ENCODE measurements at places on chromosomes 1 and 21.

- DNase-seq = no peak
These were observed 52.8 kb upstream of the LYPLAL1 start for GRCh38 chr1:219120624-219121544.

- DNase-seq = no peak
These were observed 5.7 kb downstream of the WNT4 start for GRCh38 chr1:22137004-22137720.

- DNase-seq = no peak
These were observed 5.2 kb downstream of the ADPRS start for GRCh38 chr1:36093929-36094328.

- peak; percentile 55 for DNase-seq
These were observed 248.6 kb downstream of the DNM3 start for GRCh38 chr1:172089768-172090510.

DNA sequence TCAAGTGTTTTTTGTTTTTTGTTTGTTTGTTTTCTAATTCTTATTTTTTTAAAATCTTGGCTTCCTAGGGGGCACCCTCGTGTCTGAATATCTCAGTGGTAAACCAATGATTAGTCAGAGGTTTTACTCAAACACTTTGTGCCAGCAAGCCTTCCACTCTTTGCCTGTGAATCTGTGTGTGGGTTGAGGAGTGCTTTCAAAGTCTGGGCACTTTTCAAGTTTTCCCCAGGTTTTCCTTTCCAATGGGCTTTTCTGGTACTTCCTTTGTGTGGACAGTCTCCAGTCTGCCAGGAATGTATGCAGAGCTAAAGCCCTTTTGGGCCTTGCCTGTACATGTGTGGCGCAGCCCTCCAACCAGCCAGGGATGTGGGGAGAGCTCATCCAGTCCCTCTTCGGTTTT, 9.7 kb upstream of the PPIE start:
- no peak for DNase-seq

DNA sequence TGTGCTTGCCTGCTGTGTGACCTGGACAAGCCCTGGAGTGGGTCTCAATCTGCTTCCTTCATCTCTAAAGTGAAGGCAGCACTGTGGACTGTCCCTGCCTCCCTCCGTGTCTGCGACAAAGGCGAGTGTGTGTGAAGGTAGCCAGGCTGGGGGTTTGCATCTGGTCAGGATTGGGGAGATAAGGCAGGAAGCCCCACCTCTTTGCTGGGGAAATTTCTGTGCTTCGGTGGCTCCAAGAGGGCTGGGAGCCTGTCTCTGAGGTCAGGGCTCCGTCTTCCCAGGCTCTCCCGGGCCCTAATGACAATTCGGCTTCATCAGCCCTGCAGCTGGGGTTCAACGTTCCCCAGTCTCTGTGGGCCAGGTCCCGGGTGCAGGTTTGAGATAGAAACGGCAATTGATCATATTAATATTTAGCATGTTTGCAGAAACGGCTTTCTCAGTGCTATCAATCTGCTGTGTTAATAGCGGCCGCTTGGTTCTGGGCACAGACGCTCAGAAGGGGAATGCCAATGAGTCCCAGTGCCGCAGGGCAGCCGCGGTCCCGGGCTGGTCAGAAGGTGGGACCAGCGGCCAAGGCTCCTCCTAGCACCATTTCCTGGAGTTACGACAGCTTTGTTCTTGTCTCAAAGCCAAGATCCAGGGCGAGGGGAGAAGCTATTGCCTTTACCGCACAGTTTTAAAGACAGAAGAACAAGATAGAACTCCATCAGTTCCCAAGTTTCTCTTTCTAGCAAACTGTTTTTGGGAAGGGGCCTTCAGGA, 105.7 kb downstream of the PRDM16 start:
- no peak for DNase-seq

DNA sequence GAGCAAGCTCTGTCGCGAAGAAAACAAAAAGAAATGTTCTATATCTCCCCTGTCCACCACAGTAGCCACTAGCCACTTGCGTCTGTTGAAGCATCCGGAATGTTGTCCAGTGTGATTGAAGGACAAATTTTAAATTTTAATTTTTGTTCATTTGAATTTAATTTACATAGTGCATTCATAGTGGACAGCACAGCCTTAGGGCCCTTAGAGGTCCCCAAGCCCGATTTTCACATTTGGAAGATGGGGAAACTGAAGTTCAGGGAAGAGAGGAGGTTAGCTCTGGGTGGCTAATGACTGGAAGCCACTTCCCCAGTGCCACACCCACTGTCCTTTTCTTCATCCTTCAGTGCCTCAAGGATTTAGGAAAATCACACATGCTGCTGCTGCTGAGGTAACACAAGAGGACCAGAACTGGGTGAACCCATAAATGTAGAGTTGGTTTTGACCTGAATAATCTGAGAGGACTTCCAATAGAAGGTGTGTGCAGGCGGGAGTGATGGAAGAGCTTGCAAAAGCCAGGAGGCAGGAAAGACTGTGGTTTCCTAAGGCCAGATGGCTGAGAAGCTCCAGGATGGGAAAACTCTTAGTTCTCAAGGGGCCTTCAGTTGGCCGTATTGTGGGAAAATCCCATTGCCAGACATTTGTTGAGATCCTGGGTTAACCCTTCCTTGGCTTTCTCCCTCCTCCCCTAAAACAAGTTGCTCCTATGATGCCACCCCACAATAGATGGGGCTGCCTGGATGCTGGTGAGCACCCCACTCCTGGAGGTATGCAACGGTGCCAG, 49.5 kb downstream of the TRIM11 start:
- no peak for DNase-seq

DNA sequence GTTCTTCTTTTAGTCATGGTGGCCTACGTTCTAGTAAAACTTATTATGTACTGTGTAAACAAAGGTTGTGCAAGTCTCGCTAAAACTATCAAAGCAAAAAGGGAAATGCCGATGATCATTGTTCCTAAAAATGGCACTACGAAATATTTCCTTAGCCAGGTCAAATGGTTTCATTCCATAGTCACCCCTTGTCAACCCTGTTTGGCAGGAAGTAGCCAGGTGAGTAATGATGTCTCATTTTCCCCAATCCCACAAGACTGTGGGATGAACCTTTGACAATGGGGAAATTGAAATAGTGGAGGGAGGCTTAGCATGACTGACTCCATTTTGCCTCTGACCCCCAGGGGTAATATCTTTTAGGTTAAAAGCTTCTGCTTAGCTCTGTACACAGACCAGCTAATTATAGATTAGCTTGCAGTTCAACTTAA, 5.6 kb upstream of the REN start:
- DNase-seq = no peak

GRCh38 chr1:221106616-221107015, 227.4 kb downstream of the HLX start:
- no peak for DNase-seq

- DNase-seq = no peak
These were observed 4.9 kb downstream of the ASAP3 start for GRCh38 chr1:23478896-23479665.

DNA sequence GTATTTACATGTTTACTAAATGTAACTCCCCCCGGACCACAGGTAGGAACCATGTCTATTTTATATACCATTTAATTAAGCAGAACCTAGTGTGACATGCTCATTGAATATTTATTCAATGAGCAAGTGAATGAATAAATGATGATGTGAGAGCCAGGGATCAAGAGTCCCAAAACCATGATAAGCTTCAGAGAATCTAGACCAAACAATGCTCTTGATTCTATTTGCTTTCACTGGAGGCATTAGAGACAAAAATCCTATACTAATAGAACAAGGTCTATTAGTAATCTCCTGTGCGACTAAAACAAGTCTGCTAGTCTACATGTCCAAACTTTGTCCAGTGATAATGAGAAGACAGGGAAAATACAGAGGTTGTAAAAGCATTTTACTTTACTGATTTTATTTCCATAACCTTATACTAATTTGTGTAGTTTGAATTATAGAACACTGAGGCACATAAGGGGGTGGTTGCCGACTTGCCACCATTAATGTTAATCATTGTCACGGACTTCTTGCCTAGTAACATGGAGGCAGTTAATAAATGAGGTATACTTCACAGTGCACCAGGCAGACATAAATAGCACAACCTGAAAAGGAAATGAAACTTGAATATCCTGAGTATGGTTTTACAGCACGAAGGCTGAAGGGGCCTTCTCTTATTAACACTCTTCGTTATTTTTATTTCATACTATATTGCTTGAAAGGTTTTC, 69.8 kb downstream of the TBX15 start:
- no peak for DNase-seq

- DNase-seq = peak; percentile 38
These were observed 482 bp downstream of the GRIK1 start for GRCh38 chr21:29939104-29939923.

DNA sequence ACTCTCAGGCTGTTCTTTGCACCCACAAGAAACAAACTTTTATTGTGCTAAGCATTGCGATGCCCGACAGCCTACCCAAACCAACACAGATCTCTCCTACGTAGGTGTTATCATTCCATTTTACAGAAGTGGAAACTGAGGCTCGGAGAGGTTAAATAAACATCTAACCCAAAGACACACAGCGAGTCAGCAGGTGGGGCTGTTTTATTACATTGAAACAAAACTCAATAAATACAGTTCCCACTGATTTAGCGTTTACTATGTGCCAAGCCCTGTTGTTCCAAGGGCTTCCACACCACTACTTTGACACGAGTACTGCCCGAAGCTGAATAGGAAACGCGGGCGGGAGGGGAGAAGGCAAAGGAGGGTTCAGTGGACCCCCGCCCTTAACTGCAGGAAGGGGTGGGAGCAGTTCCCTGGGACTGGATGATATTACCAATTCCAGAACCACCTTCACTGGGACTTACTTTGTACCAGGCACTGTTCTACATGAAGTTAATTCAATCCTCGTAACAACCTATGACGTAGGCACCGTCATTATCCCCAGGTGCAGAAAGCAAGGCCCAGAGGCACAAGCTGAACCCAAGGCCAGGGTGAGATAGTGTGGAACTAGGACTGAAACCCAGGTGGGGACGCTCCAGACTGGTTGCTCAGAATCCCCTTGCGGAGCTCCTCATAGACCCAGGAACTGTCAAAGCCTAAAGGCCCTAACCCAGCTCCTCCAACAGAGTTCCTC, 19.3 kb upstream of the ALDH4A1 start:
- DNase-seq = no peak

GRCh38 chr1:228828151-228828550, 92.9 kb downstream of the RHOU start:
- no peak for DNase-seq

DNA sequence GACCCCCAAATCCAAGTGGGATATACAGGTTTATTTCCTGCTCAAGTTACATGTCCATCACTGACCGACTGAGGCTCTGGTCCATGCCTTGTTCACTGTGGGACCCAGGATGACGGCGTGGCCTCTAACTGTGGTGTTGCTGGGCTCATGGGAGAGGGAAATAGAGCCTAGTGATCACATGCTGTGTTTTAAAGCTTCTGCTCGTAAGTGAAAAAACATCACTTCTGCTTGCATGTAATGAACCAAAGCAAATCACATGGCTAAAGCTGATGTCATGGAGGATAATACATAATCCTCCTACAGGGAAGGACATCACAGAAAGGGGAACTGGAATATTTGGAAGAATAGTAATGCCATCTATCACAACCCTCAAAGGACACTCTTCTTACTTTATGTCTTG, 107.6 kb downstream of the FASLG start:
- no peak for DNase-seq

DNA sequence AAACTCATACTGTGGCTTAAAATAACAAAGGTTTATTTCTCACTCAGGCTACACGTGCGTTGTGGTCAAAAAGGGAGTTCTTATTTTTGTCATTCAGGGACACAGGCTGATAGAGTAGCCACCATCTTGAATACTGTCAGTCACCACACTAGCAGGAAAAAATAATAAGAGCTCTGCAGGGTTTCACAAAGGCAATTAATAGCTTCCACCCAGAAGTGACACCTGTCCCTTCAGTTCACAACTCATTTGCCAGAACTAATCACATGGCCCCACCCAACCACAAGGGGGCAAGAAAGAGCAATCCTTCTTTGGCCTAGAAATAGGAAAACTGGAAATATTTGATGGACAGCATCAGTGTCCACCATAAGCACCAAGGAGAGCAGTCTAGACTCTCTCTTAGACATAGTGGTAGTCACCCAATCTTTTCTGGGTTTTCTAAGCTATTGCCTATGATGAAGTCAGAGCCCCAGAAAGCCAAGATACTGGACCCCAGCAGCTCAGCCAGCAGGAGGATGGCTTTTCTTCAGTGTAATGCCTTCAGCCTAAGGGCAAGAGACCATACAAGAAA, 8.2 kb downstream of the HAPLN2 start:
- DNase-seq = peak; percentile 68

GRCh38 chr1:219639876-219640577, 27.1 kb upstream of the ZC3H11B start:
- no peak for DNase-seq

DNA sequence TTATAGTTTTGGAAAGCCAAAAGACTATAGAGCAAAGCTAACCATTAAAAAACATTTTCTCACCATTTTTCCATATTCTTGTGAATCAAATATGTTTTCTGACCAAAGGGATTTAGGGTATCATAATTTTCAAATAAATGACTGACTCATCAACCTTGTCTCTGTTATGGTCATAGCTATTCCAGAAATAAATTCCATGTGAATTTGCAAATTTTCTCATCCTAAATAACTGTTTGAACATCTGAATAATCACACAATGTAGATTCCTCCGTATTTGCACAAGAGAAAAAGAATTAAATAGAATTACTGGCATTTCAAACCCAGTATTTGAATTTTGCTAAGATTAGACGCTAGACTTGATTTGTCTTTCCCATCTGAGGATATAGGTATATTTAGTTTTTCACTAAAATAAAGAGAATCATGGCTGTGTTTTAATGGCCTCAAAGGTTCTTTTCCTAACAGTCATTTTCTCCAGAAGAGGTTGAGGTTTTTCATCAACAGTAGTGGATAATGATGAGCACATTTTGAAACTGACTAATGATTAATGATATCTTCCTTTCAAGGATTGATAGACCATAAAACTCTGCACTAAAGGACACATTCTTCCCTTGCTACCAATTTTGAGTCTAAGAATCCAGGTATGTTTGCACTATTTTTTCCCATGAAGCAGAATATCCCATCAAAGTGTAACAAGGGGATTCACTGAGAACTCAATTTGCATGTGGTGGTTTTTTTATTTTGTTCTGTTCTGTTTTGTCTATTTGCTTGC, 9.5 kb upstream of the DUSP23 start:
- no peak for DNase-seq

DNA sequence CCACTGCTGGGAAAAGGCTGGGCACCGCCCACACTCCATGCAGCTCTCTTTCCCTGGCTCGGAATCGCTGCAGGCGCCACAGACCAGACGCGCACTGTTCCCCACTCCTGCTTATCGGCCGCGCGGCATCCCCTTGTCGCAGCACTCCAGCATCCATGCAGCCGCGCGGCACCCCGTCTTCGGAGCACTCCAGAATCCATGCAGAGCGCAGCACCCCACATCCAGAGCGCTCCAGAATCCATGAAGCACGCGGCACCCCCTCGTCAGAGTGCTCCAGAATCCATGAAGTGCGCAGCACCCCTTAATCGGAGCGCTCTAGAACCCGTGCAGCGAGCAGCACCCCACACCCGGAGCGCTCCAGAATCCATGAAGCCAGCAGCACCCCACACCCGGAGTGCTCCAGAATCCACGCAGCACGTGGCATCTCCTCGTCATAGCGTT, 9.5 kb downstream of the TFF3 start:
- no peak for DNase-seq

- DNase-seq = peak; percentile 88
These were observed 14.6 kb upstream of the MEX3A start for GRCh38 chr1:156096640-156097391.
